DMS153 (cell line): ENCODE measurements at places on chromosomes 12 and 14.

GRCh38 chr12:76244300-76244699 is 103.9 kb downstream of the BBS10 start:
- DNase-seq, result no peak

GRCh38 chr14:76953311-76953945 is 75.1 kb downstream of the IRF2BPL start:
- peak; percentile 43 for DNase-seq

DNA sequence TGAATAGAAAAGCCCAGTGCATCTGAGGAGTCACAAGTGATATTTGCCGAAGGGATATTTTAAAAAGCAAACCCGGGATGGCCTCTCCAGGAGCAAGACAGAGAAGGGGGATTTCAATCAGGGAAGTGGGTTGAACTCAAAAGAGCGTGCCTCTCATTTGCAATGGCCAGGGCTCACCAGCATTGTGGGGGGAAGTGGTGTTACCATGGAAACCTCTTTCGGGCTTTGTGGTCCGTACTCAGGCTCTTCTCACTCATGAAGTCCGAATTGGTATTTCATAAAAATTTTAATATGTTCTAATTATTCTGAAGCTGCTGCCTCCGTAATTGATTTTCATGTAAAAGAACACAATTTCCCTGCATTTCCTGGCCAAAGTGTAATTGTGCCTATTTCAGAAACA is 79.8 kb downstream of the SLC15A4 start:
- DNase-seq, result no peak

GRCh38 chr14:26863736-26864135 is 265.9 kb upstream of the NOVA1 start:
- no peak for DNase-seq

GRCh38 chr12:49703647-49704137 is 3.5 kb downstream of the FMNL3 start:
- DNase-seq, result no peak

GRCh38 chr12:48388460-48388859 is 37.7 kb upstream of the ZNF641 start:
- no peak for DNase-seq

GRCh38 chr12:56198836-56199235 is 9.6 kb upstream of the SMARCC2 start:
- DNase-seq, result no peak
